ENCODE measurements at places on chromosomes 3 and 15.
A peak's percentile ranks its signal among the peaks of the same experiment; 100 is the strongest.

GRCh38 chr3:124829819-124830554 lies 57.2 kb downstream of the ITGB5 start:
- no peak for DNase-seq

DNA sequence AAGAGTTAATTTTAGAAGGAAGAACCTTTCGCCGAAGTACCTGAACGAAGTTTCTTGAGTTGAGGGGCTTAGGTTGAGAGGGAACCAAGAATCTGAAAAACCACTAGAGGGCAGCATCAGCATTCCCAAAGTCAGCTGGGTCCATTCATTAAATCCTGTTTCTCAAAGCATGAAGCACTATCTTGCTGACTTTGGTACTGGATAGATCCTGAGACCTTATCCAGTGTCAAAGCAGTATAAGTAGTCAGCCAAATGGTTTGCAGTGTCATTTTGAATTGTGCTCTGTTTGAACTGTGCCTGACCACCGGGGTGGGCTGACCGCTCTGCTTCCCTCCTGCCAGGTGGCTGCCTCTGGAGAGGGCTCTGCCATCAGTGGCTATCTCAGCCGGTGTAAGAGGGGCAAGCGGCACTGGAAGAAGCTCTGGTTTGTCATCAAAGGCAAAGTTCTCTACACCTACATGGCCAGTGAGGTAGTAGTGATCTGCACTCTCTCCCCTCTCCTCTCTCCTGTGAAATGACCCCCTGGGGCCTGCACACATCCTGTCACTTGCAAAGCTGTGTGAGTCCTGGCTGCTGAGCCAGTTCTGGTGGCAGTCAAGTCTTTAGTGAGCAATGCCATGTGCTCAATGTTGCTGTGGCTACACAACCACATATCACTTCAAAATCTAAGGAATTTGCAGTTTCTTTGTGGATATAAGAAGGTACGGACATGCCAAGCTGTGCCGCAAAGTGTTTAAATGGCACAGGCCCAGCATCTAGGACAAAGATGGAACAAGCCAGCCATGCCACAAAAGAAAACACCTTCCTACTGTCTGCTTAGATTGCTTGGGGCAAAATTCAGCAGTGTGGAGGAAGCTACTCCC lies 21.4 kb upstream of the NR2C2 start:
- peak; percentile 81 for DNase-seq

- no peak for DNase-seq
Measured at GRCh38 chr3:29178809-29179793, 101.8 kb upstream of the RBMS3 start.

- DNase-seq: no peak
Measured at GRCh38 chr3:46565607-46566039, 479 bp downstream of the LRRC2 start.
